Stimulated activated CD8-positive, alpha-beta memory T cell treated with anti-CD3 and anti-CD28 coated beads, Interleukin-2, amount 100 ng/mL, for 48 hours (primary cell): ENCODE measurements at places on chromosomes 11 and 22.

DNA sequence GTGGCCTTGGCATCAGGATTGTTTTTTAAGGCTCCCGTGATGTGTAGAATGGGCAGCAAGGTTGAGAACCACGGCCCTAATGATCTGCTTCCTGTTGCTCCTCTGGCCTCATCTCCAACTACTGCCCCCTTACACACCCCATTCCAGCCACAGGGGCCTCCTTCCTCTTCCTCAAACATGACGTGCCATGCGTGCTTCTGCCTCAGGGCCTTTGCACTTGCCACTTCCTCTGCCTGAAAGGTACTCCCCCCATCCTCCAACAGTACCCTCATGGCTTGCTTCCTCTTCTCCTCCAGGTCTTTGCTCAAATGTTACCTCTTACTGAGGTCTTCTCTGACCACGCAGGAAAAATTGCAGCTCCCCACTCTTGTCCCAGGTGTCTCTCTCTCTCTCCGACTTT lies 93.9 kb upstream of the CSNK2A3 start:
- DNase-seq: no peak

- DNase-seq: no peak
Measured at GRCh38 chr22:29400576-29400975, 12.2 kb upstream of the AP1B1 start.

- no peak for DNase-seq
Measured at GRCh38 chr22:45229181-45229580, 11.5 kb downstream of the KIAA0930 start.

- no peak for DNase-seq
Measured at GRCh38 chr22:42261296-42261695, 9.2 kb downstream of the TCF20 start.

- no peak for DNase-seq
Measured at GRCh38 chr11:134413826-134414731, 2.0 kb upstream of the B3GAT1 start.

- no peak for DNase-seq
Measured at GRCh38 chr11:9146477-9146876, 55.1 kb upstream of the SCUBE2 start.

DNA sequence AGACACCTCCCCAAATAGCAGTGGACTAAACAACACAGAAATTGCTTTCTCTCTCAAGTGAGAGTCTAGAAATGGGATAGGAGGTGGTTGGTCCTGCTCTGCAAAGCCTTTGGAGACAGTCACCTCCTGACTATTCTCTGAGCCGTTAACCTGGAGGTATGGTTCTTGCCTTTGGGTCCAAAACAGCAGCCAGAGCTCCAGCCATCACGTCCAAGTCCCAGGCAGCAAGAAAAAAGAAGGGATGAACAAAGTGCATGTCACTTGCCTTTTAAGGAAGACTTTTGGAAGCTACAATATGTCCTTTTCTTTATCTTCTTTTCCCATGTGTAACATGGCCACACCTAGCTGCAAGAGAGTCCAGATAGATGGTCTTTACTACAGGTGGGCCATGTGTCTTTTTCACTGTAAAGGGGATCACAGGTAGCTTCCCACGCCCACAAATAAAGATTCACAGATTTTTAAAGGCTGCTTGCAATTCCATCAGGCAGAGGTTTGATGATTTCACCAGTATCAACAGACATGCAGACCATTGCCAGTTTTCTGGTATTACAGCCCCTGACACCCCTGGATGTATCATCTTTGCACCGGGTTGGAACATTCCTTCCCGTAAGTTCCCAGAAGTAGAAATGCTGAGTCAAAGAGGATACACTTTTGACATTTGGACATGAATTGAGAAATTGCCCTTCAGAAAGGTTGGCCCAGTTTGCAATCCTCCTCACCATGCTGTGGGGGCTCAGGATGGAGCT lies 66.0 kb downstream of the MYEOV start:
- DNase-seq: no peak

- DNase-seq: no peak
Measured at GRCh38 chr11:20875889-20876288, 206.5 kb downstream of the NELL1 start.
